ENCODE measurements at places on chromosomes 7 and 10.

GRCh38 chr10:5563991-5564536 is 39.3 kb downstream of the CALML3 start:
- DNase-seq, result no peak

DNA sequence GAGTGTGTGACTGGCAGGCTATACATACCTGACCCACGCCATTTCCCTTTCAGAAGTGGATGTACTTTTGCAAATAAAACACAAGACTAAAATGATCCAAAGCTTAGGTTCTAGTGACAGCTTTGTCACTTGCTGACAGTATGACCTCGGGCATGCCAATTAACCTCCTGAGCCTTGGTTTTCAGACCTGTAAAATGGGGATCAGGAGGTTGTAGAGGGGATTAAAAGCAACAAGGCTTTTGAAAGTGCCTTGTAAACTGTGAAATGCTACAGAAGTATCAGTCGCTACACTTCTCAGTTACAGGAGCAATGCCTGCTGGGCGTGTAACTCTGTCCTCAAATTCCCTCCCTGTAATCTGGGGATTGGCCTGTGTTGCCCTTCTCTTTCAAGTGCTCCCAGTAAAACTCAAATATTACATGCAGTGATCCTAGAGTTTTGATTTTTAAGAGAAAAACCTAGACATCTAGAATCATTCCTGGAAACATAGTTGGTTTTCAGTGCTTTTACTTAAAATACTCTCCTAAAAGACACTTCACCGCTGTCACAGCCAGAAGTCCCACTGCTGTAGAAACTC is 8.8 kb upstream of the GRB10 start:
- no peak for DNase-seq

DNA sequence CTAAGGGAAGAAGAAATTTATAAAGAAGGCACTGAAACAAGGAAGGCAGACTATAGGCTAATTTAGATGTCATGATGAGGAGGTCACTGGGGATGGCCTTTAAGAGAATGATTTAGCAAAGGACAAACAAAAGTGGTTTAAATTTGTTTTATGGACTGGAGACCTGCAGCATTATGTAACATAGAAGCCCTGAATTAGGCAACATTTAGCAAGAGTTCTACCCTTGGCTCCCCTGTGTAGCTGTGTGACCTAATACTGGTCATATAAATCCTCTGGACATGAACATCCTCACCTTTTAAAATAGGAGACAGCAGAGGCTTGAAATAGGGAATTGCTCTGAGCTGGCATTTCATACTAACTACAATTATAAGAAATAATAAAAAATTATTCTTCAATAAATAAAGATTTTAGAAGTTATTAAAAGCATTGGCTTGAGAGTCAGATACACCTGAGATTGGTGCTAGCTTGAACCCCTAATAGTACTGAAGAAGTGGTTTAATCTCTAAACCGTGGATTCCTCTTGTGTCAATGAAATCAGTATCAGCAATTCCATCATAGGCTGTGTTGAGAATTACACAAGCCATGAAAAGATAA is 48.9 kb downstream of the RNLS start:
- no peak for DNase-seq

- DNase-seq, result no peak
Observed at GRCh38 chr7:27186668-27187474, 1.8 kb upstream of the HOXA11 start.

GRCh38 chr7:15007507-15007906 is 105.0 kb upstream of the DGKB start:
- DNase-seq, result peak; percentile 22

DNA sequence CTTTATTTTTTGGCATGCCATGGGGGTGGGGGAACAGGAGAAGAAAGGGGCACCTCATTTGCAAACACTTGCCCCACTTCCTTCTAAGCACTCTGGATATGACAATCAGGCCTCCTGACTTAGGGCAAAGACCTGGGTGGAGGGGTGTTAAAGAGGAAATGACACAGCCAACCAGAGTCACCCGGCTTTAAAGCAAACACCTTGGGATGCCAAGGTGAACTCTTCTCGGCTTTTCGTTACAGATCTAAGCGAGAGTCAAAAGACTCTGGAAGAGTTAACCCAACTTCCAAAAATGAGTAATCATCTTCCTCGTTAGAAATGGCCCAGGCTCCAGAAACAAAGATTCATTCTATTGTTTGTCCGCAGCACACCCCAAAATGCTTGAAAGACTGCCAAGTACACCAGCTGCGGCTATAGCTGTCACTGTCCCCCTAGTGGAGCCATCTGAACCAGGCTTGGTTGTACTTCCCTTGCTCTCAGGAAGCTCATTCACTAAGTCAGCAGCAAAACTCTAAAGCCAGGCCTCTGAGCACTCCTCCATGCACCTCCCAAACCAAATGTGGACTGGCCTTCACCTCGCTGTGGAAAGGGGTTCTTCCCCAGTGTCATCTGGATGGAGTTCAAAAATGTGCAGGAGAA is 24.8 kb downstream of the FAM53B start:
- DNase-seq, result no peak

- no peak for DNase-seq
Observed at GRCh38 chr10:96639899-96640298, 53.1 kb upstream of the TM9SF3 start.

DNA sequence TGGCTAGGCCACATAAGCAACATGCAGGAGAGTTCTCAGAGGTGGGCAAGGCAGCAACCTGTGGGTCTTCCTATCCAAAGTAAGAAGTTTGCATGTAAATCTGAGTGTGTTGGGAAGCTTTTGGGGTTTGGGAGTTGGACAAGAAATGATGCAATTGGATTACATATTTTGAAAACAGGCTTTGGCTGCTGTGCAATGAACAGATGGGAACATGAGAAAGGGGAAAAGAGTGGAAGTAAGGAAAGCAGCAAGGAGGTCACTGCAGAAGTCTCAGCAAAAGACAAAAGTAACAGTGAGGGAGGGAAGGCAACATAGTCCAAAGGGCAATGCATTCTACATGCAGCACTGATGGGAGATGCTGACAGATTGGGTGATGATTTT is 61.1 kb upstream of the C10orf90 start:
- no peak for DNase-seq

- no peak for DNase-seq
Observed at GRCh38 chr10:113585949-113586348, 33.1 kb downstream of the HABP2 start.

- no peak for DNase-seq
Observed at GRCh38 chr10:110843031-110843430, 28.7 kb upstream of the PDCD4 start.

DNA sequence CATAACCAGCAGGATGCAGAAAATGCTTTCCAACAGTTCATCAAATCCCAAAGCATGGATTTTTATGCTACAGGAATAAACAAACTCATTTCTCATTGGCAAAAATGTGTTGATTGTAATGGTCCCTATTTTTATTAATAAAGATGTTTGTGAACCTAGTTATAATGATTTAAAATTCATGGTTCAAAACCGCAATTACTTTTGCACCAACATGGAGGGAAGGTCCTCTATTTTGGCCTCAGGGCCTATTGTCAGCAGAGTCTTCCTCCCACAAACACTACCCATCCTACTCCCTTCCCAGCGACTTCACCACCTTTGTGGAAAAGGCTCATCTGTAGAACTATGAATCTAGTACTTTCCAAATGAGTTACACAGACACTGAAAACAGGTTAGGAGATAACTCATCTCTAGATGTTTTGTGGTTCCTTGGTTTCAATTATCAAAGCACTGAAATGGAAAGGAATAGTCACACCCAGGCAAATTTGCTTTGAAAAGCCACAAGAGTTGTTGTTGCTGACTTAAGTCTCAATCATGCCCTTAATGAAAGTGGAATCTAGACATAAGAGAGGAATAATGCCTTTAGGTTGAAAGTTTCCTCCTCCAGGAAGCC is 59.4 kb upstream of the FRMD4A start:
- DNase-seq, result no peak

- no peak for DNase-seq
Observed at GRCh38 chr10:31490858-31491504, 172.0 kb downstream of the ZEB1 start.

GRCh38 chr10:131725581-131726069 is 175.2 kb upstream of the PPP2R2D start:
- DNase-seq, result no peak

DNA sequence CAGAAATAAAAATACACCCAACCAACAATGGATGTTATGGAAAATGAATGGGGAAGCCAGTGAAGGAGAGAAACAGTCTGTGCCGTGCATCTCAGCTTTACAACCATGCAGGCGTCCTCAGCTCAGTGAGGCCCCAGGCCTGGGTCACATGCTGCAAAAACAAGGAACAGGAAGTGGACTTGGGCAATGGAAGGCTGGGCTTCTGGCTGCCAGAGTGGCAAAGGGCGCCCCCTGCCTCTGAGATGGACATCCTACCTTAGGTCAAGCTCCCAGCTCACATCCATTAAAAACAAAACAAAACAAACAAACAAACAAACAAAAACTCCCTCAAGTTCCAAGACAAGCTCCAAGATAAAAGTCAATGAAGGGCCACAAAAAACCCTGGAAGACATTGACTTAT is 54.7 kb upstream of the AFAP1L2 start:
- DNase-seq, result peak; percentile 40

DNA sequence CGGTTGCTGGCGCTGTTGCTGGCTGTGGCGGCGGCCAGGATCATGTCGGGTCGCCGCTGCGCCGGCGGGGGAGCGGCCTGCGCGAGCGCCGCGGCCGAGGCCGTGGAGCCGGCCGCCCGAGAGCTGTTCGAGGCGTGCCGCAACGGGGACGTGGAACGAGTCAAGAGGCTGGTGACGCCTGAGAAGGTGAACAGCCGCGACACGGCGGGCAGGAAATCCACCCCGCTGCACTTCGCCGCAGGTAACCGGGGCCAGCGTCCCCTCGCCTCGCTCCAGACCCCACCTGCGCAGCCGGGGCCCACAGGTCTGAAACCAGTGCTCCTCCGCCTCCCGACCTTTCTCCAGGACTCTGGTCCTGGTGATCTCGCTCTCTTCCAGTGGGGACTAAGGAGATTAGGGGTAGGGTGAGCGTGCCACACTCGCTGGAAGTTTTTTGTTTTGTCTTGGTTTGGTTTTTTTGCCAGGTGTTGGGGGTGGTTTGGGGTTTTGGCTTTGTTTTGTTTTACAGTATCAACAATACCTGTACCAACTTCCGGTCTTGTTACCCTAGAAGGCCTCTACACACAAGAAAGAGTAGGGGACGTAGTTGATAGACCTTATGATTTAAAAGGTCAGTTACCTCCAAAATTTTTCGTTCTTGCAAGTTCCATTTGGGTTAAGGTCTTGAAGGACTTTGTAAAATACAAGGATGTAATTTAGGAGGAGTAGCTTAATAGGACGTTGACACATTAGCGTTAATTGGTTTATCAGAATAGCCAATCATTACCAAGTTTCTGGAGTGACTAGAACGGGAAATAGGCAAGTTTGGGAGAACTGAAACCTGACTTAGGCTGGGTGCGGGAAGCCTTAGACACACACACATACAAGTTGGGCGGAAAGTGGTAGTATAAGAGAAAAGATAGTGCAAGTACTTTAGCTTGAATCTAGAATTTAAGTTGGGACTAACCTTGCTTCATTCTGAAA is 704 bp downstream of the TNKS2 start:
- DNase-seq, result peak; percentile 26

- DNase-seq, result no peak
Observed at GRCh38 chr7:148397985-148398384, 192.6 kb upstream of the C7orf33 start.

DNA sequence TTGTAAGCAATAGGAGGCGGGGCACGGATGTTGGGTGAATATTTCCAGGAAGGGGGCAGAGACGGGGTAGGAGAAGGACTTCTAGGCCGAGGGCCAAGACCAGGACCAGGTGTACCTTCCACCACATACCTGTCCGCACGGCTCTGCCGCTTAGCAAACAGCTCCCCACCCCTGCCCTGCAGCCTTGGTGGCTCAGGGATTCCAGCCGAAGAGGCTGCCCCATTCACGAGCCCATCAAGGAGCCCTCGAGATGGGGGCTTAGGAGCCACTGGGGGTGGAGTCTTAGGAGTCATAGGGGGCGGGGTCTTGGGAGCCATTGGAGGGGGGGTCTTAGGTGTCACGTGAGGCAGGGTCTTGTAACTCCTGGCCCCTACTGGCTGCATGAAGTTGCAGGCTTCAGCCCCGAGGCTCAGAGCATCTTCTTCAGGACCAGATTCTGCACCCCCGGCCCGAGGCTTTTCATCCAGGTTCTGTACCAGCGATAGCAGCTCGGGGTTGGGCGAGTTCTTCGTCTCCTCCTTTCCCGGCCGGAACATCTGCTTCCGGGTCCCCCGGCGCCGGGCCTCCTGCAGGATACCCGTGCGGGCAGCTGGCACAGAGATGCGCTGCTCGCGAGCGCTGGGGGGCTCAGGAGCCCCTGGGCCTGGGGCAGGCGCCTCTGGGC is 6.1 kb upstream of the MYOZ1 start:
- no peak for DNase-seq

DNA sequence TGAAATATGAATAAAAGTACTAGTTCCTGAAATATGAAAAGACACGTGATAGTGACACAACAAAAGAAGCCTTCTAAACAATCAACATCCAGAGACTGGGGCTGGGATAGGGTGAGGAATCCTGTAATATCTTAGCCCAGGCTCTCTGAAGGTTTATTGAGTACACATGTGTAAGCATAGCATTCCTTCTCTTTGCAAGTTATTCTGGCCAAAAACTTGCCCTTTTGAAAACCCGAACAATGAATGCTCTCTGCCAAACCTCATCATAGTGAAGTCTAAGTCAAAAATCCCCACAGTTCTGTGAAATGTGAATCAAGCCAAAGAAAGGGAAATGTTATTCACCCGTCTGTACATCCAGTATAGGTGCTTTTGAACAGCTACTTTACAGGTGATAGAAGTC is 11.6 kb downstream of the SEMA3D start:
- DNase-seq, result no peak

DNA sequence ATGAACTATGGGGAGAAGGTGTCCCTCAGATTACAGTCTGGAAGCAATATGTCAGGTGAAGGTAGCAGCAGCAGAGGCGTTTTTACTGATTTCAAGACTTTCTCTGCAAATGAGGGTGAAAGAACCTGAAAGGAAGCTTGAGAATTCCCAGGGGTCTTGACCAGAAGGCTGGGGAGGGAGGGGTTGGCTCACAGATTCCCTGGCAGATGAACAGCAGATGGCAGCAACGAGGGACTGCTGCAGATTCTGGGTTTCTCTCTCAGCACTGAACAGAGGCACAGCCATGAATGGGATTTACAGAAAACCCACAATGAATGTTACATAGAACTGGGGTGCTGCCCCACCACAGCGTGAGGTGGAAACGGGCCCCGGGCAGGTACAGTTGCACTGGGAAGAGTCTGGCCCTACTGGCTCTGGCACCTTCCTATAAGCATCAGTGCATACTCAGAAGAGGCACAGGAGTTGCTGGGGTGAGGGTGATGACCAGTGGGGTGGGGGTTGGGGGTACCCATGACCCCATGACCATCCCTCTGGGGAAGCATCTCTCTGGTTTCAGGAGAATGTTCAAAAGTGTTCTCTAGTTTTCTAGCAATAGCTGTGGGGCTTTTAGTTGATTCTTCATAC is 317.8 kb downstream of the SH2D4B start:
- DNase-seq, result no peak

GRCh38 chr7:45078125-45078681 is 10.6 kb downstream of the NACAD start:
- DNase-seq, result no peak
